ENCODE measurements at places on chromosomes 12 and 14. TPM values are rescaled to one million over a fixed set of nuclear protein-coding genes. Genes with fewer than 3 reads are reported as not detected.

The C12orf50 gene
- total RNA-seq = not detected

The HOXC5 gene
- total RNA-seq = 1.4 TPM

DNA sequence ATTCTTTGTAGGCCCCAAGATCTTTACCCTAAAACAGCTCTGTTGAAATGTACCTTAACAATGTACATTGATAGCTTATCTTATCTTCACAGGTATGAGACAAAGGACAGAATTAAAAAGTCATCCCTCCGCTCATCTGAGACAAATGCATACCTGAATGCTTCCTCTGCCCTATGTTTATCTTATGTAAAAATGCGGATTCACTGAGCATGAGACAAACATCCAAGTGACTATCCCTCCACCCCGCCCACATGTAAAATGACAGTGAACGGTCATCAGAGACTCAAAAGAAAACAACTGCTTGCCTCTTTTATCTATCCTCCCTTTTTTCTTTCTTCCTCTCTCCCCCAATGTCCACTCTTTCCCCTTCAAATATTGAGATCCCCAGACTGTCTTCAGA is 37.2 kb upstream of the ZNF740 start:
- no peak overlapping the region for H3K4me3 ChIP-seq
- no peak for DNase-seq
- H3K27ac ChIP-seq = no peak overlapping the region
- H3K36me3 ChIP-seq = no peaks in the 10 kb centered on the region
- no peaks in the 10 kb centered on the region for H3K4me1 ChIP-seq

DNA sequence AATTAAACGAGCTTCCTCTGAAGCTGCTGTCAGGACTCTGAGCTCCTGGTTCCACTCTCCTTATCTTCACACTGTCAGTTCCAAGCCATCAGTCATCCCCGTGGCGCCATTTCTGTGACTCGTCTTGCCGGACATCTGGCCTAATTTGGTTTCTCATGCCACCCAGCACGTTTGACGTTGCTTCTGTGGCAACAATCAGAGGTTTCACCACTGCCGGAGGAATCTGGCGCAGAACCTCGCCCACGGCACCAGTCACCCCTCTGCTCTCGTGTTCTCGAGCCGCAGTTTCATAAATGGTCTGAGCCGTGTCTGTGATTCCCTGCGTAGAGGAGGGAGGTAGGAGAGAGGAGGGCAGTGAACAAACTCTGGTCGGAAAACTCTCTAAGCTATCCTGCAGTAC is 29.7 kb downstream of the BDKRB1 start:
- H3K4me1 ChIP-seq = peaks cover 32% of the 10 kb centered on the region
- H3K27me3 ChIP-seq = no peaks in the 10 kb centered on the region
- H3K4me3 ChIP-seq = no peak overlapping the region
- DNase-seq = peak; percentile 89

GRCh38 chr14:66206554-66206953 is 279.6 kb upstream of the CCDC196 start:
- H3K36me3 ChIP-seq = no peaks in the 10 kb centered on the region
- no peak for DNase-seq
- H3K27me3 ChIP-seq = no peaks in the 10 kb centered on the region
- H3K4me3 ChIP-seq = no peak overlapping the region
- H3K27ac ChIP-seq = no peak overlapping the region
- H3K4me1 ChIP-seq = no peaks in the 10 kb centered on the region

The TAS2R14 gene
- total RNA-seq = 3.3 TPM

- DNase-seq = no peak
- H3K27me3 ChIP-seq = no peaks in the 10 kb centered on the region
- H3K4me1 ChIP-seq = no peaks in the 10 kb centered on the region
- no peak overlapping the region for H3K4me3 ChIP-seq
- H3K27ac ChIP-seq = no peak overlapping the region
Measured at GRCh38 chr12:117002051-117002817, 91.5 kb downstream of the FBXW8 start.

DNA sequence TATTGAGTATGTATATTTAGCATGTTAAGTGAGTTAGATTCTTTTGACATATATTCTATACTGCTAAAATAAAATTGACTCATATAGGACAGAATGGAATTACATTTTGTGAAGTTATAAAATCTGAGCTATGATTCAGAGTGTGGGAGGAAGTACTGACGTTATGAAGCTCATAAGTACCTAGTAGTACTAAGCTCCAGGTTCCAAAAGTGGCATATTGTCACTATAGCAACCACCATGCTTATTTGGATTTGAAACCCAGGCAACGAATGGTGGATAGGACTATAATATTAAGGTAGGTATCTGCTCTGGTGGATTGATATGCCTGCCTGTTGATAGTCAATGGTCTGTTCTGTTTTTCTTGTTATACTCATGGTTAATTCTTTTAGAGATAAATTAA is 2.2 kb upstream of the FBXO33 start:
- DNase-seq = no peak
- H3K27ac ChIP-seq = no peak overlapping the region
- H3K36me3 ChIP-seq = no peaks in the 10 kb centered on the region
- H3K27me3 ChIP-seq = no peaks in the 10 kb centered on the region

DNA sequence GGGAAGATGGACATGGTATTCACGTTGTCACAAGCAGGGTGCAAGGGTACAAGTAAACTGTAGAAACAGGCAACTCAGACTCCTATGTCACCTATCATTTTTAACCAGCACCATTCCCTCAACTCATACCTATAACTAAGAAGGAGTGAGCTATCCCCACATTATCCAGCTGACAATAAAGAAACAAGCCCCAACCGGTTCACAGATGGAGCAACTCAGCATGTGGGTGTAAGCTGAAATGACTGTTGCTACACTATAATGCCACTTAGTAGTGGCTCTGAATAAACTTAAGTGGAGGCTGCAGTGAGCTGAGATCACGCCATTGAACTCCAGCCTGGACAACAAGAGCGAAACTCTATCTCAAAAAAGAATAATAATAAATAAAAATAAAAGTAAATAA is 829.5 kb upstream of the MDGA2 start:
- DNase-seq = no peak
- H3K36me3 ChIP-seq = no peaks in the 10 kb centered on the region
- H3K27ac ChIP-seq = no peak overlapping the region
- no peaks in the 10 kb centered on the region for H3K27me3 ChIP-seq
- H3K4me1 ChIP-seq = no peaks in the 10 kb centered on the region

The MEG3 gene
- 168 TPM for total RNA-seq

DNA sequence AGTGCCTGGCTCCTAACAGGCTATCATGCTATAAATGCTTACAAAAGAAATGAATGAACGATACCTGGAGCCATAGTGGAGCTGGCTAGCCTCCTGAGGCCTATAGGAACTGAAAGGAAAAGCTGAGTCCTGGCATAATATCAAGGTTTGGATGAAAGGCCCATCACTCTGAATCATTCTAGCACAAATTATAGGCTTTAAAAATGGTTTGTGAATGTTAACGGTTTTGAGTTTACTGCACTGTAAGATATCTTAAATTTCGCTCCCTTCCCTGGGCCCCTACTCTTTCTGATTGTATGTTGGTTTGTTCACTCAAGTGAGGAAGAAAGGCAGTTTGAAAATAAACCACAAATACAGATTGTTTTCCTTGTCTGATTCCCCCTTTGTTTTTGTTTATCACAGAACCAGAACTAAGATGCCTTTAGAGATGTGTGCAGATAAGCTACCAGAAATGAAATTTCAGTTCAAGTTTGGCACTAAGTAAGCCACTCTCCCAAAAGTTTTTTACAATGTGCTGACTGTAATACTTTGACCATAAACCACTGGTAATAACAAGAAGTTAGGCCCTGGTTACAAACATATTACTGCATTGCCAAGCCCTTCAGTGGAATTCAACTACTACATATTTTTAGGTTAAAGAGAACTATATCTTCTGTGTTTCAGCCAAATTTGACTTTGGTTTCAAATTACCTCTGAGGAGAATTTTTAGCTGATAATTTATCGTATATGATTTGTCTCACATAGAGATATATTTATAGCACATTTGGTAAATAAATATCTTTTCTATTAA is 89.5 kb downstream of the ALX1 start:
- H3K4me1 ChIP-seq = no peaks in the 10 kb centered on the region
- H3K27ac ChIP-seq = no peak overlapping the region

GRCh38 chr12:55972042-55972441 is 1.8 kb upstream of the RAB5B start:
- peaks cover 43% of the 10 kb centered on the region for H3K4me1 ChIP-seq
- H3K27me3 ChIP-seq = no peaks in the 10 kb centered on the region
- no peak overlapping the region for H3K4me3 ChIP-seq
- peak; percentile 40 for DNase-seq
- no peaks in the 10 kb centered on the region for H3K36me3 ChIP-seq
- peak overlapping the region; percentile 92 for H3K27ac ChIP-seq

DNA sequence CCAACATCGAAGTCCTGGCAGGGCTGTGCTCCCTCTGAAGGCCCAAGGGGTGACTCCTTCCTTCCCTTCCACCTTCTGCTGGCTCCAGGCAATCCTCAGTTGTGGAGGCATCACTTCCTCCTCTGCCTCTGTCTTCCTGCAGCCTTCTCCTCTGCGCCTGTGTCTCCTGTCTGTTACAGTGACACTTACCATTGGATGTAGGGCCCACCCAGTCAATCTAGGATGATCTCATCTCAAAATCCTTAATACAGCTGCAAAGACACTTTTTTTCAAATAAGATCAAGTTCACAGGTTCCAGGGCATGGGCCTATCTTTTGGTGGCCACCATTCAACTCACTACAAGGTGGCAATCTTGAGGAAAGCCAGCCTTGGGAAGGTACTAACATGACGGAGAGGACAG is 155.1 kb downstream of the ESRRB start:
- DNase-seq = no peak
- H3K4me3 ChIP-seq = no peak overlapping the region
- H3K4me1 ChIP-seq = no peaks in the 10 kb centered on the region
- H3K36me3 ChIP-seq = no peaks in the 10 kb centered on the region

DNA sequence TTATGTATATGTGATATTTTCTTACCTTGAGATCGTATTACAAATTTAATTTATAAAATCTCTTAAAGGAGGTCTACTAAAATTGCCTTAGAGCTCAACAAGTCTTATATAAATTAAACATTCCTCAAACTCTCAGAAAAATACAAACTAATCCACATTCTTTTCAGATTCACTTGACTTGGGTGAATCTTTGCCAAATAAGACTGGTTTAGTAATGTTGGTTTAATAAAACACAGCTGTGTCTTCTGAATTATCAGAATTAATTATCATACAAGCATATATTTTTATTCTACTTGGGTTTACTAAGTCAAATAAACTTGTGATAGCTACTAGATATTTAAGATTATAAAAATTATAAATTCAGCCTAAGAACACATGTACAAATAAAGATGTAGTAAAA is 13.3 kb downstream of the GLIPR1L2 start:
- no peaks in the 10 kb centered on the region for H3K36me3 ChIP-seq
- H3K27ac ChIP-seq = no peak overlapping the region
- no peaks in the 10 kb centered on the region for H3K27me3 ChIP-seq
- no peak overlapping the region for H3K4me3 ChIP-seq
- no peak for DNase-seq
- no peaks in the 10 kb centered on the region for H3K4me1 ChIP-seq

GRCh38 chr14:98103705-98104104 is 1168.3 kb downstream of the BCL11B start:
- no peak for DNase-seq
- H3K4me1 ChIP-seq = no peaks in the 10 kb centered on the region
- H3K27ac ChIP-seq = no peak overlapping the region
- no peak overlapping the region for H3K4me3 ChIP-seq
- no peaks in the 10 kb centered on the region for H3K27me3 ChIP-seq

The CD163L1 gene
- total RNA-seq = 3.9 TPM

- no peak overlapping the region for H3K27ac ChIP-seq
- no peaks in the 10 kb centered on the region for H3K4me1 ChIP-seq
- no peaks in the 10 kb centered on the region for H3K27me3 ChIP-seq
Measured at GRCh38 chr12:4555804-4556203, 6.2 kb upstream of the DYRK4 start.

DNA sequence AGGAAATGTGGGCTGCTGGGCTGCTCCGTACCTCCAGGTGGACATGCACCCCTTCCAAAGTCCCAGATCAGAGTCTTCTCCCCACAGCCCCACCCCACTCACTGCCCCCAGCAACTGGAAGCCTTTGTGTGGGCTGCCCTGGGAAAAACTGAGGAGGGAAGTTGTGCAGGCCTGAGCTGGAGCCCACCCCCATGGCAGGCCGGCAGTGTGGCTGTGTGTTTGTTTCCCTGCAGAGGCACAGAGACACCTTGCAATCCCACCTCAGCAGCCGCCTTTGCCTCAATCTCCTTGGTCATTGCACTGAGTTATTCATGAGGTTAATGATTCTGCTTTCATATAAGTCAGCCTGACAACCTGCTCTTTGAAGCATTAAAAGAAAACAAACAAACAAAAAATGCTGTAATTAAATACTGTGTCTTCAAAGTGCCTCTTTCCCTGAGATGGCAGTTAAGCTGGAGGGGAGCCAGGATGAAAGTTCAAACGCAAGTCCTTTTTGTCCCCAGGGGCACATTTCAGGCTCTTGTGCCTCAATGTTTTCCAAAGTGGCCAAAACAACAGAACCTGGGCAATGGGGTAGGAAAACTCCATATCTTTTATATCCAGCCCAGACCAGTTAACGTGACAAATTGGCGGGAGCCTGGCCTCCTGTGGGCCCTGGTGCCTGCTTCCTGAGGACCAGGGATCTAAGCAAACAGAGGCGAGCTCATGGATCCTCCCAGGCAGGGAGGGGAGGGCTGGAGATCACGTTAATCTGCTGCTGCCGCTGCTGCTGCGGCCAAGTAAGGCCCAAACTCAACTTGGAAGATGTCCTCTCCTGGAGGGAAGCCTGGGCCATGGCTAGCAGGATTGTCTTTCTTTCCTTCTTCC is 51.9 kb upstream of the TSPAN11 start:
- H3K36me3 ChIP-seq = no peaks in the 10 kb centered on the region
- no peaks in the 10 kb centered on the region for H3K27me3 ChIP-seq
- no peak overlapping the region for H3K27ac ChIP-seq
- DNase-seq = no peak
- H3K4me3 ChIP-seq = no peak overlapping the region

GRCh38 chr12:80129895-80130530 is 30.7 kb downstream of the OTOGL start:
- DNase-seq = no peak
- H3K27ac ChIP-seq = peak overlapping the region; percentile 10
- peaks cover 16% of the 10 kb centered on the region for H3K4me1 ChIP-seq
- H3K27me3 ChIP-seq = no peaks in the 10 kb centered on the region
- no peak overlapping the region for H3K4me3 ChIP-seq

- no peak overlapping the region for H3K4me3 ChIP-seq
- no peaks in the 10 kb centered on the region for H3K36me3 ChIP-seq
- no peak overlapping the region for H3K27ac ChIP-seq
- H3K4me1 ChIP-seq = no peaks in the 10 kb centered on the region
- DNase-seq = no peak
Measured at GRCh38 chr14:73686901-73687300, 27.3 kb downstream of the PNMA1 start.

DNA sequence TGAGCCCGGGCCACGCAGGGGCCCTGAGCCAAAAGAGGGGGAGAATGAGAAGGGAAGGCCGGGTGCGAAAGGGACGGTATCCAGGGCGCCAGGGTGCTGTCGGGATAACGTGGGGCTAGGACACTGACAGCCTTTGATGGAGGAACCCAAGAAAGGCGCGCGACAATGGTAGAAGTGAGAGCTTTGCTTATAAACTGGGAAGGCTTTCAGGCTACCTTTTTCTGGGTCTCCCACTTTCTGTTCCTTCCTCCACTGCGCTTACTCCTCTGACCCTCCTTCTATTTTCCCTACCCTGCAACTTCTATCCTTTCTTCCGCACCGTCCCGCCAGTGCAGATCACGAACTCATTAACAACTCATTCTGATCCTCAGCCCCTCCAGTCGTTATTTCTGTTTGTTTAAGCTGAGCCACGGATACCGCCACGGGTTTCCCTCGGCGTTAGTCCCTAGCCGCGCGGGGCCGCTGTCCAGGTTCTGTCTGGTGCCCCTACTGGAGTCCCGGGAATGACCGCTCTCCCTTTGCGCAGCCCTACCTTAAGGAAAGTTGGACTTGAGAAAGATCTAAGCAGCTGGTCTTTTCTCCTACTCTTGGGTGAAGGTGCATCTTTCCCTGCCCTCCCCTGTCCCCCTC is 3.0 kb downstream of the SSTR1 start:
- DNase-seq = no peak
- H3K27me3 ChIP-seq = peaks cover 69% of the 10 kb centered on the region
- H3K27ac ChIP-seq = no peak overlapping the region
- H3K4me3 ChIP-seq = no peak overlapping the region

All from sigmoid colon (tissue), 7 donors.